Fibroblast of villous mesenchyme (primary cell): ENCODE measurements at places on chromosomes 3 and 15. TPM values are rescaled to one million over a fixed set of nuclear protein-coding genes. Genes with fewer than 3 reads are reported as not detected.

- no peak for DNase-seq
Measured at GRCh38 chr3:81198216-81198615, 563.2 kb downstream of the GBE1 start.

DNA sequence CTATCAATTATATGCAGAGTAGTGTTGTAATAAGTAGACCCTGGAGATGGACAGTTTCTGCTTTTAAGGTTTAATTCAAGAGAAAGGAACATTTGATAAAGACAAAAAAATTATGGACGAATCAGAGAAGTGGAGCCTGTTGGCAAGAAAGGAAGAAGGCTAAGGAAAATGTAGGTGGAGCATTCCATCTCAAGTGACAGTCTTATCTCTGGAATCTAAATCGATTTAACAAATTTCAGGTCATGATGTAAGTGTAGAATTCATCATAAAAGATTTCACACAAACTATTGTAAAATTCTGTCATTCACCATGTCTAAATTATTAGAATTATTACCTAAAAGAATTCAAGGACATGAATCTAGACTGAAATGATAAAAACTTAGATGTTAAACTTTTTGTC is 36.3 kb downstream of the TSC22D2 start:
- DNase-seq = no peak

- peak; percentile 67 for DNase-seq
Measured at GRCh38 chr3:82093641-82094040, 332.2 kb upstream of the GBE1 start.

- DNase-seq = no peak
Measured at GRCh38 chr3:31600431-31600830, 67.7 kb downstream of the STT3B start.

DNA sequence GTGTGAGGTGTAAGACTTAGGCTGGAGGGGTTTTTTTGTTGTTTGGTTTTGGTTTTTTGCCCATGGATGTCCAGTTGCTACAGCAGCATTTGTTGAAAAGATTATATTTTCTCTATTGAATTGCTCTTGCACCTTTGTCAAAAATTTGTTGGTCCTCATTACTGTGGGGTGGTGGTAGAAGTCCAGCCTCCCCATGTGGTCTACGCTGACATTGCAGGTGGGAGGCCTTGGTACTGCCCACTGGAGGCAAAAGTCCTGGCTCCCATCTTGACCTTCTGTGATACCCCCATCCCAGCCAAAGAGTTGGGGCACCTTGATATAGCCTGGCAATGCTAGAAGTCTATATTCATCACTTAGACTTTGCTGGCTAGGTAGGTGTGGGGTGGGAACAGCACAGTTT is 5.4 kb upstream of the RAB6B start:
- no peak for DNase-seq

Gene SUCLG2
- 45.8 and 54.4 TPM in 2 replicates for total RNA-seq

Gene RPP14
- 14.5 and 16.0 TPM in 2 replicates for total RNA-seq

Gene MRPL46
- total RNA-seq = 11.6 and 18.6 TPM in 2 replicates

Gene UMPS
- total RNA-seq = 17.4 and 31.1 TPM in 2 replicates

Gene RPSA
- 964 and 1,304 TPM in 2 replicates for total RNA-seq

Gene KCNAB1
- total RNA-seq = 0.64 TPM in 1 of 2 replicates, not detected in the other

Gene AMIGO3
- 0.43 and 1.6 TPM in 2 replicates for total RNA-seq

Gene SLC24A5
- total RNA-seq = not detected in 2 replicates

DNA sequence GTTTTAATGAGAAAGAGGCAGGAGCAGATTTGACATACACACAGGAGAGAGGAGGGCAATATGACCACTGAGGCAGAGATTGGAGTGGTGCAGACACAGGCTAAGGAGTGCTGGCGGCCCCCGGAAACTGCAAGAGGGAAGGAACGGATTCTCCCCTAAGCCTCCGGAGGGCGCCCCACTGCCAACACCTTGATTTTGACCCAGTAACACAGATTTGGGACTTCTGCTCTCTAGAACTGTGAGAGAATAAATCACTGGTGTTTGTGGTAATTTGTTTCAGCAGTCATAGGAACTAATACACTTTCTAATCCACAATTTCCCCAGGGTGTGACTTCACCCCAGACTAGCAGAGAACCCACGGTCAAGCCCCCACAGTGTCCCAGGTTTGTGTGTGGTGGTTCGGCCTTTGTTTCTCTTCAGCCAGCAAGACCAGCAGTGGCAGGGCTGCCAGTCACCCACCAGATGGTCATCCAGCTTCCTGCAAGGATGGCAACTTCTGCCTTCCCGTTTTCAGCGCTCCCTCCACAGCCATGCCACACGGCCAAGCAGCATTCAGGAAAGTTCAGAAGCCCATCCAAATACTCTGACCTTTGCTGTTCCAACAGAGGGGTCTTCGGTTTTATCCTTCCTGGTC is 23.6 kb upstream of the TSPAN3 start:
- DNase-seq = no peak

- no peak for DNase-seq
Measured at GRCh38 chr3:170189398-170190256, 8.1 kb upstream of the PHC3 start.

Gene LRRC49
- 10.3 and 14.2 TPM in 2 replicates for total RNA-seq

- DNase-seq = peak; percentile 93
Measured at GRCh38 chr15:40038638-40039543, at the start of gene SRP14. Gene SRP14, minus strand, starts transcription at chr15:40039181. Its CDS starts 65 bp downstream, at chr15:40039116.

Gene SLC38A3
- total RNA-seq = not detected in 2 replicates

GRCh38 chr15:49215768-49216739 is 46.0 kb downstream of the GALK2 start:
- DNase-seq = no peak

Gene DUOX1
- not detected in 2 replicates for total RNA-seq

DNA sequence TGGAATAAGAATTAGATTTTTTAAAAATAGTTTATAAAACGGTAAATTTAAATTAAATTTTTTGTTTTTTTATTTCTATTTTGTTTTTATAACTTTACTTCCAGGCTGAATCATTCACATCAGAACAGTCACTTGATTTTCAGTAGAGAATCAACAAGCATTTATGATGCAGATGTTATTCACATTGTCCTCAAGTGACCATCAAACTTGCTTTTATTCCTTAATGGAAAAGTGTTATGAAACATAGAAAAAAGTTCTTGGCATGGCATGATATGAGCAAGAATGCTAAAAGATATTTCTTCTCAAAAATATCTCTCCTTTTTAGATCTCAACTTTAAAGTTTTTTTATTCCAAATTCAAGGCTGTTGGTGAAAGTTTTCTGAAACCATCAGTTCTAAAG is 70.9 kb upstream of the TGFBR2 start:
- no peak for DNase-seq

GRCh38 chr3:140911822-140912221 is 29.8 kb upstream of the SLC25A36 start:
- DNase-seq = no peak

DNA sequence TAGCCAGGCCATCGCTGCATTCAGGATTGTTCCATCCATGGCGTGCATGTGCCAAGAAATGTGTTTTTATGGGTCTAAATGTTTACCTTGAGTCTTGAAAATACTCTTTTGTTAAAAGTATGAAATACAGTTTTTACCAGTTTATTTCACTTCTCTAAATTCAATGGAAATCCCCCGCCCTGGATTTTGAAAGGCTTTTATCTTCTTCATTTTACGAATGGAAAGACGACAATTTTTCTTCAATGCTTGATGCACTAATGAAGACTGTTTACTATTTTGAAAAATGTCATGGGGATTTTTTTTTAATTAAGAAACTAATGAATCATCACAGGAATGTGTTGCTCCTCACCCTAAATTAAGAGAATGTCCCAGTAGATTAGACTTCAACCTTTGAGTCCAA is 83.5 kb downstream of the FAM81A start:
- DNase-seq = no peak

DNA sequence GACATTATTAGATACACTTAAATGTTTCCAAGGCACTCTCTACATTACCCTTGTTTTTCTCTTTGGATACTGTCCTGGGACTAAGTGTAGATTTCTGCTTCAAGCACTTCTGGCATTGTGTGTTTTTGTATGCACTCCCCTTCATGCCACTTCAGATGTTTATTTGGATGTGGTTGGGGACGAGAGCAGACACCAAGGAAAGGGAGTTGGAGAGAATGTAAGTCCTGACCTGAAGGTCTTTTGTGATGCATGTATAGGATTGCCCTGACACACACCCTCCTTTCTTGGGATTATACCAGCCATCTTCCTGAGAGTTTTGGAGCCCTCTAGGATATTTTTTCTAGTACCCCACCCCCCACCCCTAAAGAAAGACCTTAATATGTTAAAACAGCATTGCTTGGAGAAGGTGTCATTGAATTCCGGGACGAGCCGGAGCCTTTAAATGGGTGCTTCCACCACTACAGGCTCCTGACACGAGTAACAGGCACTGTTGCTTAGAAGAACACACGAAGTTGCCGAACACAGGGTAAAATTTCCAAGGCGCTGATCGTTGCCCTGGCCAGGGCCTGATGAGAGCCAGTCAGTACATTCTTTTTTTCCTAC is 22.7 kb downstream of the PSMD6 start:
- DNase-seq = no peak

Gene HCLS1
- 0.86 and 4.8 TPM in 2 replicates for total RNA-seq

DNA sequence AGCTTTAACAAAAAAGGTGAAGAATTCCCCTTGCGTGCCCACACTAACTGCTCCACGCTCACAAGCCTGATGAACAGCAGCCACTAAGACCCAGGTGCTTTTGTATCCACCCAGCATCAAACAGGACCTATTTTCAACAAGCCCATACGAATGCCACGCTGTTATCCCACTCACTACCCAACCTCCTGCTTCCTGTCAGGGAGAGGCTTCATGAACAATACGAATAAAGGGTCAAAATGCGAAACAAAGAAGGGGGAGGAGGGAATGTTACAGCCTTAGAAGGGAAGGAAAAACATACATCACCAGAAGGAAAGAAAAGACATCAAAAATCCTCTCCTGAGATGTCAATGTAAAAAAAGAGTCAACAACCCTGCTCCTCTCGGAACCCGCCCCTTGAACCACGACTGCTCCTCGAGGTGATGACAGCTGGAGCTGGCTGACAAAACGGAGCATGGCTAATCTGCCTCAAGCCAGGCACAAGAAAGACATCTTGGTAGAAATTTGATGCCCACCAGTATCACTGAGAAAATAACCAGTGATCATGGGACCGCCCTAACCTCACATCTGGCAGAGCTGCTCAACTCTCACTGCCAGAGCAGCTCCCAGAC is 9.7 kb downstream of the ERC2 start:
- no peak for DNase-seq

GRCh38 chr3:58004973-58005372 is 3.2 kb upstream of the FLNB start:
- peak; percentile 46 for DNase-seq

- DNase-seq = no peak
Measured at GRCh38 chr15:82692171-82692570, 17.5 kb downstream of the AP3B2 start.

Gene NEIL1
- 3.2 and 4.3 TPM in 2 replicates for total RNA-seq

DNA sequence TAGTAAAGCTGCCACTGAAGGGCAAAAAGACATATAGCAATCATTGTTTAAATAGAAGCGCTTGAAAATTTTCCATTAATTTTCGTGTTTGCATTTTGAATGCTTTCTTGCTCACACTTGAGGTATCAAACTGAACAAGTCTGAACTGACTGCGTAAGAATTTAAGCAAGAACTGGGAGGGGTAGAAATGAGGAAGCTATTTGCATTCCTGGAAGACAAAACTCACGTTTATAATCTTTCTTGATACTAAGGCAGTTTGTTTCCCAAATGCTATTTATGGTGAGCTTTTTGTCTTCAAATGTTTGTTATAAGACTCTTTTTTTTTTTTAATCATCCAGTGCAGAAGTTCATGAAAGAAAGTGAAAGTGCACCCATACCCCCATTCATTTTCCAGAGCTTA is 499.8 kb upstream of the TPRG1 start:
- DNase-seq = no peak

DNA sequence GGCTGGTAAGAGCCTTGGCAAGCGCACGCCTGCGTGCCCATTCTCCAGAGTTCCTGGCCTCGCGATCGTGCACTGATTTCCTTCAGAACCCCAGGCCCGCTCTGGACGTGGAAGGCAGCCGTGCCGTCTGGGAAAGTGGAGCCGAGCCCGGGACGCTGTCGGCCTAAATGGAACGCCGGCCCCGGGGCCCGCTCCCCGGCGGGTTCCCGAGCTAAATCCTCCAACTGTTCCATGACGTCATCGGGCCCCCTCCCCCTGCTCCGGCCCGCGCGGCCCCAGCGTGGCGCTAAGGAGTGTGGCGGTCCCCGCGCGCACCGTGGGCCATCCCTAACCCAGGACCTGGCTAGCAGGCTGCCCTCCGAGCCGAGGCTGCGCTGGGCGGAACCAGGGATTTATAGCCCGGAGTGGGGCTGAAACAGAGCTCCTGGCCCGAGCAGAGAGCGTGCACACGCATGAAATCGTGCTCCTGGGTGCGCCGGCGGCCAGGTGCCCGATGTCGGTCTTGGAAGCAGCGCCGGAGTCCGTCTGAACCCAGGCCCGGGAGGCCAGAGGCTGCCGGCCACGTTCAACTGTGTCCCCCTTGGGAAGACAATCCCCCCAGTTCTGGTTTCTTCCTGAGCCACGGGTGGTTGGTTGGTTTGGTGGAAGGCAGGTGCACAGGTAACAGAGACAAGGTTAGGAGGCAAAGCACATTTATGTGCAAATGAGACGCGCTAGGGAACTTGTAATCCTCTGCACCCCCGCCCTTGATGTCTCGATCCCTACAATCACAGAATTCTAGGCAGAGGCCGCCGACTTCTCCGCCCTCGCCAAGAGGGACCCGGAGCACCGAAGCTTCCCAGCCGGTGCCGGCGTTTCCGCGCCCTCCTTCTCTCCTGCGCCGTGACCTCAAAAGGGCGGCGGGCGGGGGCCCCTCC is 84.9 kb upstream of the ETV5 start:
- DNase-seq = no peak

GRCh38 chr3:142904639-142905436 is 16.0 kb upstream of the PCOLCE2 start:
- DNase-seq = peak; percentile 15

GRCh38 chr3:12229896-12230295 is 59.0 kb upstream of the PPARG start:
- DNase-seq = no peak

DNA sequence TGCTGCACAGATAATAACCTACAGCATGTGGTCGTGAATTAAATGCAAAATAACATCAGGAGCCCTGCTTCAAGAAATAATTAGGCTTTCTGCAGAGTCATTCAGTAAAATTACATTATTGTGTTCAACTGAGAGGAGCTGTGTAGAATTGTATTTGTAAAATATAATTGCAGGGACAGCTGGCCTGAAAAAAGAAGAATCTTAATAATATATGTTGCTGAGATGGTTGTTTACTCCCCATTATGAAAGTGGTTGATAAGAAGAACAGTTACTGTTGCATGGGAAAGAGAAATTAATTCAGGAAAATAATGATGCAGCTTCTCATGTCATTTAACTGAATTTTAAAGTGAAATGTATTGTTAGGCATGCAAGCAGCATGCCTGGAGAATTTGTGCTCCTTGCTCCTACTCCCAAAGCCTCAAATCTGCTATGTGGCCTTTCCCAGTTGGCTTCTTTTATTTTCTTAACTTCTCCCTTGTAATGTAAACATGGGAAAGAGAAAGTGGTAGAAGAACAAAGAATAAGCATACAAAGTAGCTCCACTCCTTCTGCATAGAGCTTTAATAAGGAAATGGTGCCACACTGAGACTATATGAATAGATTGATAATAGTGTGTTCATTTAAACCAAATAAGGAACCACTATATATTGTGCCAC is 100.1 kb downstream of the VGLL3 start:
- DNase-seq = peak; percentile 10
